A673 (cell line): ENCODE measurements at places on chromosomes 12 and 14. TPM values are rescaled to one million over a fixed set of nuclear protein-coding genes. Genes with fewer than 3 reads are reported as not detected.

Gene DNAH10
- 1.1 TPM in 2 replicates for total RNA-seq

GRCh38 chr12:110699591-110700445, 10.9 kb upstream of the HVCN1 start:
- DNase-seq = no peak

GRCh38 chr12:123076604-123077297, 74.1 kb downstream of the PITPNM2 start:
- DNase-seq = no peak

- no peak for DNase-seq
Observed at GRCh38 chr12:127560041-127560478, 706.9 kb upstream of the TMEM132C start.

GRCh38 chr14:49549881-49550280, 36.3 kb downstream of the RPS29 start:
- DNase-seq = peak; percentile 21

Gene RPL10L
- total RNA-seq = not detected in 2 replicates

Gene CCER1
- not detected in 2 replicates for total RNA-seq

Gene KIF26A
- total RNA-seq = 11.5 and 16.0 TPM in 2 replicates

Gene CLEC14A
- total RNA-seq = not detected in 2 replicates

- no peak for DNase-seq
Observed at GRCh38 chr12:78119351-78119918, 288.7 kb downstream of the NAV3 start.

DNA sequence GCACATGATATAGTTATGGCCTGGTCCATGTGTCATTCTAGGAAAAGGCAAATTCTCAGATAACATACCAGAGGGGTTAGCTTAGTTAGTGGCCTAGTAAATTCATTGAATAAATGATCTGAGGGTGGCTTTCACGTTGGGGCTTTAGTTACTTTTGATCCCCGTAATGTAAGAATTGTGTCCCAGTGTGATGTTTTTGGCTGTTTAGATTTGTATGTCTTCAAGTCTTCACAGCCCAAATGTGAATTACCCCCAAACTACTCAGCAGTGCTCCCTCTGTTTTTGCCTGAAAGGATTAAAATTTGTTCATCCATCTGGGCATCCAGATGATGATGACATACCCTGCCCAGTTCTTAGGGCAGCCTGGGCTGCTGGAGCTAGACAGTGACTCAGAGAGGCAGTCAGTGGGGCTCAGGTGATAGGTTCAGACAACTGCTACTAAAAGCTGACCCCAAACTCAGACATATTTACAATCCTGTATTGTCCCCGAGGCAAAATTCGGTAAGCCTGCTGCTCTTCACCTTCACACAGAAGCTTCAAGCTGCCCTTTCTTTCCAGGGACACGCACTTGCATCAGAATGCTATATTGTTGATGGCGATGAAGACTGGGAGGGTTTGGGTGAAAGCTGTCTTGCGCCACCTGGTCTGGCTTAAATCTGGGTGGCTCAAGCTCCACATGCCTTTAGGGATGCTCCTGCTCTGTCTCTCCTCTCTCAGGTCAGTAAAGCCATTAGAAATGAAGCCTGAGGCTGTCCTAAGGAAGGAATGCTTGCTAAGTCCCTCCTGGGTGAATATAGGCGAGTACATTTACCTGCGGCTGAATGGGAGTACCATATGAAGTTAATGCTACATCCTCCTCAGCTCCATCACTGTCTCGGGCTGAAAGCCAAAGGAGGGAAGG, 10.3 kb downstream of the GPRC5D start:
- no peak for DNase-seq

Gene RIMBP2
- 0.95 and 1.0 TPM in 2 replicates for total RNA-seq

DNA sequence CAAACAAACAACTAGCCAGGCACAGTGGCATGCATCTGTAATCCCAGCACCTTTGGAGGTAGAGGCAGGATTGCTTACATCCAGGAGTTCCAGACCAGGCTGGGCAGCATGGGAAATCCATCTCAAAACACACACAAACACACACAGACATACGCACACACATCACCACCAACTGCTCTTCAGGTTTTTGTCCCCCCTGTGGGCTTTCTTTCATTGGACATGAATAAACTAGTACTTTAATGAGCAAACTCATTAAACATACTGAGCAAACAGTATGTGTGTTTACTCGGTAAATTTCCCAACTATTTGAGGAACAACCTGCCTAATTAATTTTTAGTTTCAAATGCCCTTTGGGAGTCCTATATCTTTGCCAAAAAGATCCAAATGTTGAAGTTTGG, 10.1 kb upstream of the RASSF3 start:
- DNase-seq = no peak
